ENCODE measurements at places on chromosomes 6 and 20.

DNA sequence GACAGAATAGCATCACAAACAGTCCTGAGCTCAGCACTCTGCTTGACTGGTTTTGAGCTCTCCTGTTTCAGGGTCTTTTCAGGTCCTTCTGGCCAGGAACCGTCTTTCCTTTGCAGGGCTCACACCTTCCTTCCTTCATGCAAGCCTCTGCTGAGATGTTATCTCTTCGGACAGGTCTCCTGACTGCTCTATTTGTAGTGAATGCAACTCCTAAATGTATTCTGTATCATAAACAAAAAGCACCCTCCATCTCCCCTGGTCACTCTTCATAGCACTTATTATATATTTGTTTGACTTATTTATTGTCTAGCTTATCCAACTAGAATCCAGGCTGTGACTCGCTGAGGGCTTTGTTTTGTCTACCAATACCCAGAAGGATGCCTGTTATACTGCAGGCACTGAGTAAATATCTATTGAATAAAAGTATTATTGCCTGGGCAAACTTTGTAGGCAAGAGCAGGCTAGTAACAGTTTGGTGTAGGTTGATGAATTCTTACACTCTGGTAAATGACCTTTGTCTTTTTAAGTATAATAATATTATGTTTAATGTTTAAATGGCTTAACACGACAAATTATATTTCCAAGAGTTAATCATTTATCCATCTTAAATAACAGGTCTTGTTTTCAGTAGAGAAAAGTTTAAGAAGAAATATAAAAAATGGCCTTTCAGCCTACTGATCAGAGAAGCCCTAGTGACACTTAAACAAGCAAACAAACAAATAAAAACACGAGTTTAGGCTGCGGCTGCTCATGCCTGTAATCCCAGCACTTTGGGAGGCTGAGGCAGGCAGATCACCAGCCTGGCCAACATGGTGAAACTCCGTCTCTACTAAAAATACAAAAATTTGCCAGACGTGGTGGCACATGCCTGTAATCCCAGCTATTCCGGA, 199.7 kb downstream of the BCAS1 start:
- no peak for DNase-seq

- no peak for DNase-seq
Observed at GRCh38 chr6:20312606-20313005, 89.1 kb upstream of the E2F3 start.

DNA sequence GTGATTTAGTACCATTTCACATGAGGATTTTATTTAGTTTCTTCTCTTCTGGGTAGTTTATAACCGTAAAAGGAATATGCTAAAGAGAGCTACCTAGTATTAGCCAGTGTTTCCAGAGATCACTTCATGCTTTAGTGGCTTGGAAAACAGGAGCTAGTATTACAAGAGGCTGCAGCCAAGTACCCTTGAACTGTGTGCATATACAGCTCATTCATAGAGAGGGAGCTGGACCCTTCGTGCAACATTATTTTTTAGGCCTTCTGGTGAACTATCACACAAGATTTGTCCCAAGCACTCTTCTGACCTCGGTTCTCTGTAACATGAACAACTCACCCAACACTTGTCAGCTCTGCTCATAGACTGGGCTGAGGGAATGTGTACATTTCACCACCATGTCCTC, 74.9 kb upstream of the RIN2 start:
- DNase-seq, result no peak

GRCh38 chr6:118659513-118660217, 8.3 kb upstream of the CEP85L start:
- DNase-seq, result no peak

DNA sequence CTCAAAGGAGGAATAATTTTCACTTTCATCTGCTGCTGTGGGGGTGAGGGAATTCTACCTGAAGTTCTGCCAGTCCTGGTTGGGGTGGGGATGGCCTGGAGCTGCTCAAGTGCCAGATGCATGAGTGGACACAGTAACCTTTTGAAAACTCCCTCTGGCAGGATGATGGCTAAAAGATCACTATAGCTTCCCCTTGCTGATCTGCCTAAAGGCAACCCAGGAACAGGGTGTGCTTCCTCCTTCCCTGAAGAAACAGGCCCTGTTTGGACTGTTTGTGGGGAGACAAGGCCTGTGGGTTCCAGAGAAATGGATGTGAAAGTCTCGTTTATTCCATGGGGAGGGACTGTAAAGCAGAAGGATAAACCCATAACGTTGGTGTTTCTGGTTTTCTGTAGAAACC, 176.9 kb downstream of the DTNBP1 start:
- DNase-seq, result no peak

DNA sequence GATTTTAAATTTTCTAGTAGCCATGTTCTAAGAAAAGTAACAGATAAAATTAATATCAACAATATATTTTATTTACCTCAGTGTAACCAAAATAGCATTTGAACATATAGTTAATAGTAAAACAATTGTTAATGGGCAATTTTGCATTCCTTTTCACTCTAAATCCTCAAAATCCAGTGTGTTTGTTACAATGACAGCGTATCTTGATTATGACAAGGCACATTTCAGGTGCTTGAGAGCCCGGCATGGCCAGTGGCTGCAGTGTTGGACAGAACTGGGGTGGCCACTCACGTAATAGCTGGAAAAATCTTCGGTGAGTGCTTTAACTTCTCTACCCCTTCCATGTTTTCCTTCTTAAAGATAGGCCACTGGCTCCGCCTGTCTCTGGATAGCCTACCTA, 248.0 kb upstream of the RREB1 start:
- no peak for DNase-seq

DNA sequence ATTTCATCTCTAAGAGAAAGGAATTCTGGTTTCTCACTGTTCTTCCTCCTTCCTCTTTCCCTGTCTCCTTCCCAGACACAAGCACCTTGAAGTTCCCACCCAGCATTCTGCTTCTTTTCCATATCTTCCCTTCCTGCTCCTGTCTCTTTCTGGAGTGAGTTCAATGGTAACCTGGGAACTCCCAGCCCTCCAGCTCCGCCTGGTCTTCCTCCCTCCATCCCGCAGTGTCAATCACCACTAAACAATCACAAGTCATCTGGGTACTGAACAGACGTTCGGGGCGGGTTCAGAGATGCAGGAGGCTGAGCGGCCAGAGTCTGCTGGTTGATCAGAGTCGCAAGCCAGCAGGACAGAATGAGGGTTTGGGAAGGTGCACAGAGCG, 7.7 kb downstream of the TTBK1 start:
- DNase-seq, result no peak

- no peak for DNase-seq
Observed at GRCh38 chr6:129186988-129187387, 304.1 kb downstream of the LAMA2 start.

- DNase-seq, result no peak
Observed at GRCh38 chr6:31156641-31157040, 961 bp downstream of the CCHCR1 start.

DNA sequence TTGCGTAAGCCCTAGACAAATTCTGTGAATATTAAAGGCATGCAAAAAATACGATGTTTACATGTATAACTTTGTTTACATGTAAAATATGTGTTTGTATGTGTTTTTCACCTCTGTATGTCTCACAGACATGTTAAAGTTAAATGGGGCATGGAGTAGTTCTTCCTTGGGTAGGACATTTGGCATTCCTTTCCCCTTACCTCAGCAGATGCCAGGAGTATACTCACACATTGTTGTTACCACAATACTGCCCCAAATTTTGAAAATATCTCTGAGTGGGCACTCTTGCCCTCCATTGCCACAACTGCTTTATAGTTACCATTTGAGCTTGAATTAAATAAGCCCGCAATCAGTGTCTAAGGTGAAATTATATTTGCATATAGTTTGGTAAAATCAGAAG, 147.5 kb downstream of the MYO6 start:
- DNase-seq, result no peak

DNA sequence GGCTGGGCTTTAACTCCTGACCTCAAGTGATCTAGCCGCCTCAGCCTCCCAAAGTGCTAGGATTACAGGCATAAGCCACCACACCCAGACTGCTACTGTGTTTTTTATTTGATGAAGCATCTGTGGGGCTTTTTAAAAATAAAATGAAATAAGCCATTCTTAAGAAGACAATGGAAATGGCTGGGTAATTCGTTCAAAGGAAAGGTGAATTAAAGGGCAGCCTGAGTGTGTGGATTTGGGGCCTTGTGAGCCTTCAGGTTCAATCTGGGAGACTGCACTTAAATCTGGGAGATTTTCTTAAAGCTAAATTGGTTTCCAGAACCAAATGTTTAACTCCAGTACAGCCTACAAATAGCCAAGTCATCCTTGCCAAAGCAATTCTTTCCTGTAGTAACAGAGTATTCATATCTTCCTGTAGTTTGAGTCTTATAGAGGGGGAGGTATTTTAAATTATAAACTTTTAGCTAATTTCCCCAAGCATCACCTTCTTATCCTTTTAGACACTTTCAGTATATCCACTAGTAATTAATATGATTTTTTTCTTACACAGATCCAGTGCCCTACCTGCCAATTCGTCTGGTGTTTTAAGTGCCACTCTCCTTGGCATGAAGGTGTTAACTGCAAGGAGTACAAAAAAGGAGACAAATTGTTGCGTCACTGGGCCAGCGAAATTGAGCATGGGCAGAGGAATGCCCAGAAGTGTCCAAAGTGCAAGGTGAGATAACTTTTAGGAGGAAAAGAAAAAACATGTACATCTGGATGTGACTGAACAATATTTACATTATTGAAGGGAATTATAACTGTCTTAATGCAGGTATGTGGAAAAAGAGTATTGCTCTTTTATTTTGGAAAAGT, 95.4 kb downstream of the RNF217 start:
- no peak for DNase-seq

DNA sequence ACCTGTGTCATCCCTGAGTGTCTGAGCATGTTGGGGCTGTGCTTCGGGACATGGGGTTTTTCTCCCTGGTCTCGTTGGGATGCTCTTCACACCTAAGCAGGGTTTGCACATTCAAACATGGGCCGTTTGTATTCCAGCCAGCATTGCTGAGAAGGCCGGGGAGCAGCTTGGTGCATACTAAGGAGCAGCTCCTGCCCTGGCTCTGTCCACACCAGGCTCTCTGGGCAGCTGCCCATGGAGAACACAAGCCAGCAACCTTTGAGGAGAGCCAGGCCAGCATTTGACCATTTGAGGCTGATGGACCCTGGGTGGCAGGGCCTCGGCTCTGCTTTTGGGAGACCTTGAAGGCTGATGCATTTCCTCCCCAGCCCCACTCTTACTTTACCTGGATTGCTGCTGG, 92.1 kb downstream of the PHACTR3 start:
- DNase-seq, result no peak

All from cortex of kidney (tissue), 1 donor.